ENCODE measurements at places on chromosomes 2 and 18.

DNA sequence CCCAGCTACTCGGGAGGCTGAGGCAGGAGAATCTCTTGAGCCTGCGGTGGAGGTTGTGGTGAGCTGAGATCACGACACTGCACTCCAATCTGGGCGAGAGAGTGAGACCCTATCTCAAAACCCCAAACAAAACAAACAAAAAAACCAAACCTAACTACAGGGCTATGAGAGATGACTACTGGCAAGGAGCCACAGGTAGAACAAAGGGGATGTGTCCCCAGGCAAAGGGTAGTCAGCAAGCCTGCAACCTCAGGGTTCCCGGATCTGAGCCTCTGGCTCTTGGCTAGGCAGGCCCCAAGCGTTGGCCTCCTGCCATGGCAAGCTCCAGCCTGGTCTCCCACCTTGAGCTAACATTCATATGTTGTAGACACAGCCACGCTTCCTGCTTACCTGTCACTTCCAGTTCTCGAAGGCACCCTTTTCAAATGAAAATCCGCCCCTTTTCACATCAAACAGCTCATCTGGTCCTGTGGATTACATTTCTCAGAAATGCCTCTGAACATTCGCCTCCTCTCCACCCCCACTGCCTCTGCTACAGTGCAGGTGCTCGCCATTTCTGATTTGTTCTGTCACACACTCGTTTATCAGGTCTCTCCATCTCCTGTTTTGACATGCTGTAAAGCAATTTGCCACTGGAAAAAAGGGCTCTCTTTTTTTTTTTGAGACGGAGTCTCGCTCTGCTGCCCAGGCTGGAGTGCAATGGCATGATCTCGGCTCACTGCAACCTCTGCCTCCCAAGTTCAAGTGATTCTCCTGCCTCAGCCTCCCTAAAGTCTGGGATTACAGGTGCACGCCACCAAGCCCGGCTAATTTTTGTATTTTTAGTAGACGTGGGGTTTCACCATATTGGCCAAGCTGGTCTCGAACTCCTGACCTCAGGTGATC, 13.1 kb upstream of the ACTR3 start:
- no peak for DNase-seq

DNA sequence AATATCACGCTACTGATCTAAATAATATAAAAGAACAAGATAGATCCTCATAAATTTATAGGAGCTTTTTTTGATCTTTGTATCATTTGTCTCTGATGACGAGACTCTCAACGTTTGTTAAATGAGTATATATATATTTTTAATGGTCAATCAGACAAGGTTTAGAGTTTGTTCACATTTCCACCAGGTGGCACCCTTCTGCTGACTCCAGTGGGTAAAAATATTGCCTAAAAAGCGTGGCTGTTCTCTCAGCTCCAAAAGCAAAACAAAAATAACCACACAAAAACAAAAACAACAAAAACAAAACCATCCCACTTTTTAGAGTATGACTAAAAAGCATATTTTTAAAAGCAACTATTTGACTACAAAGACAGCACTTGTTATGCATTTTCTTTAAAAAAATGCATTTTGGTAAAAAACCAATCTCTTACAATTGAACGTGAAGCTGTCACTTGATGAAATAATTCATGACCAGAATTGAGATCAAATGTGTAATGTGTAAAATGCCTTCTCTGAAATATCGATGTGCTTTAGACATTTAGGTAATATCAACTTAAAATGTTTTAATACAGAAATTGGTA, 723.2 kb downstream of the DPP10 start:
- DNase-seq, result peak; percentile 6

DNA sequence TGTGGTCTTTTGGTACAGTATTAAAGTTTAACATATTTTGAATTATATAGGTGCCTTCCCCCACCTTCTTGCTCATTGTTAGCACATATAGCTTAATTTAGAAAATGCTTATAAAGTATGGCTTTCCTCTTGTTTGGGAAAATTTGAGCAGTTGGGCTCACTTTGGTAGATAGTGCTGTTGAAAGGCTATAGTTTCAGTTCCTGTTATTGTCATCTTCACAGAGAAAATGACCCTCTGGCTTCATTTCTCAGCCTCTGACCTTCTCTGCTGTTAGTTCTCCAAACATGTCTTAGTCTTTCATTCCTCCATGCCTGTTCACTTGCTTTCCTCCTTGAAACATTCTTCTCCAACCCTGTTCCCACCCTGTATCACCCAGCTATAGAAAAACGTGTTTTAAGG, 200.6 kb downstream of the WDR7 start:
- DNase-seq, result no peak

DNA sequence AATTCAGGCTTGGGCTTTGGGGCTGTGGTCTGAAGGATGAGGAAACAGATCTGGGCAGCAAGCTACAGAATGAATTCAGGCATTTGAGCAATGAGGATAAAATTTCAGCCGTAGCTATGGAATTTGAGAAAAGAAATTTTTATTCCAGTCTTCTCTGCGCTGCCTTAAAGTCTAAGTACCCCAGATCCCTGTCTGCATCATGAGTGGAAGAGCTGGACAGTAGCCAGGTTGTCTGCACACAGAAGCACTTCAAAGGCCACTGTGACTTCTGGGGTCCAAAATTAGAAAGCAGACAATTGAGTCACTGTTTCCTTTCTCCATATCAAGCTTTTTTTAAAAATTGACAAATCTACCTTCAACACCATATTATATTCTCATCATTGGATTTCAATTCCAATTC, 787.6 kb upstream of the GCFC2 start:
- no peak for DNase-seq

- DNase-seq, result no peak
Observed at GRCh38 chr2:118714118-118714517, 133.3 kb downstream of the EN1 start.

GRCh38 chr2:104443145-104443544, 410.8 kb upstream of the POU3F3 start:
- no peak for DNase-seq

DNA sequence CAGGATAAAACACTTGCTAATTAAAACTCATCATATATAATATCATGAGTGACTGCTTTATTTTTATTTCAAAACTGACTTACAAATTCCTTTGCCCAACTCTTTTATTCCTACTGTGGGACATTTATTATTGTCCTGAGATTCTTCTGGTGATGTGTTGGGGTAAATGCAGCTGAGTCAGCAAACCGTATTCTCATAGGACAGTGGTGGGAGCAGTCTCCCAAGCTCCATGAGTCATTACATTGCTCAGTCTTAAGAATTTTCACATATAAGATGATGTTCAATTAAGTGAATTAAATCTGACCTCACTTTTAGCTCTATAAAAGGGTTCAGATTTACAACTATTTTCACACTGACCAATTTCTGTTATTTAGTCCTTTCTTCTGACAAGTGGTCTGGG, 1530.7 kb downstream of the LRP1B start:
- no peak for DNase-seq

- DNase-seq, result no peak
Observed at GRCh38 chr2:117068371-117068770, 746.1 kb upstream of the DDX18 start.

DNA sequence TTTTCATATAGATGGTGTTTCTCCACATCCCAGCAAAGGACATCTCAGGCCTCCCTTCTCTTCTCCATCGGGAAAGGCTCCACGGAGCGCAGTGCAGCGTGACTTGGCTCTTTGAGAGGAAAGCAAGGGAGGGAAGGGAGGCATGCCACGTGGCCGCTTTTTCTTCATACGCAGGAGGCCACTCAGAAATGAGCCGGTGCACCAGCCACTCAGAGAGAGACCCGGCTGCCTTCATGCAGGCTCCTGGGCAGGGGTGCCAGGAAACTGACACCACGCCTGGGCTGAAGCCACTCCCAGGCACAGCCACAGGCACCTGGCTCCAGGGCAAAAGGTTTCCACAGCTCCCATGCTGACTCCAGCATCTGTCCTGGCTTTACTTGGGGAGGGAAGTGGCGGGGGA, 11.1 kb upstream of the LOXHD1 start:
- DNase-seq, result no peak

- no peak for DNase-seq
Observed at GRCh38 chr18:75003764-75004690, 204.9 kb downstream of the PTGR3 start.

DNA sequence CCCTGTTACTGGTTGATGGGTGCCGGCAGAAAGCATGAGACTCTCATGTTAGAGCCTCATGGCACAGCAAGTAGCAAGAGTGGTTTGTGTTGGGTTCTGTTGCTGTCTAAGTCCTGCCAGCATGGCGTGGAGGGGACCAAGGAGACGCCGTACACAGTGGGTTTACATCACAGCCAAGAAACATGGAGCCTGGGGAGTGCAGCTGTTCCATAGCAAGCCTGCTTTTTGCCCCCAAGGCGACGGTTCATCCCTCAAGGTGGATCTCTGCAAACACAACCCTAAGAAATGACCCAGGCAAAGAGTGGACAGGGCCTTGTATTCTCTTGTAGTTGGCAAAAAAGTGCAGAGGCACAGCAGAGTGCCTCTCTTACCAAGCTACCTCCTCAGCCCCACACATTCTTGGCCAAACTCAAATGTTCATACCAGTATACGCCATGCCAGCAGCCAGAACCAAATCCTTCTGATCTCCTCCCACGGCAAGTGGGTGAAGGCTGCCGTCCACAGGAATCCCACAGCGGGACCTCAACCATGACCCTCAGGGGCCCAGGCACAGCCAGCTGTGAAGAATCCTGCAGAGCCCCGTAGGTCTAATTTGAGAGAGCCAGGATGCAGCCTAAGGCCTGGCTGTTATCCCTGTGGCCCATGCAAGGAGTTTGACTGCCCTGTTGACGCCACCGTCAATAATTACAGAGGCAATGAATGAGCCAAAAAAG, 19.0 kb downstream of the SNED1 start:
- DNase-seq, result no peak

DNA sequence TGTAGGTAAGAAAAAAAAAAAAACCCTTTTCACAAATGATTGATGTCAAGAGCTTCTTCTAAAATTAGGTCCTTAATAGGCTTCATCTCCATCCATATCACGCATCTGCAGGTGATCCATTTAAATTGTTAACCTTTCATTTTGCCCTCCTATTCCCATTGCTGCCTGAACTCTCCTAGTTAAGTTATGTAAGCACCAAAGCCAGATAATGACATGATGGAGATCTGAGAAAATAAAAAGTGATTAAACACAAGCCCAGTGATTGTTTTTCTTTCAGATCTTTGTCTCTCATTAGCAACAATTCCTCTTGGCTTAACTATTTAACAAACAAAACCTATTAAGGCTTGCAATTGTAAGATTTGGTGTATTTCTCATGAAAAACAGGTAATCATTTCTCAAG, 20.0 kb downstream of the LANCL1 start:
- no peak for DNase-seq

- no peak for DNase-seq
Observed at GRCh38 chr2:169925968-169926367, 98.7 kb downstream of the UBR3 start.
